Fibroblast of the aortic adventitia (primary cell): ENCODE measurements at places on chromosomes 16 and 17. TPM values are rescaled to one million over a fixed set of nuclear protein-coding genes. Genes with fewer than 3 reads are reported as not detected.

Gene KIAA0513
- total RNA-seq = 21.5 and 28.3 TPM in 2 replicates

Gene CES4A
- total RNA-seq = 2.2 and 4.7 TPM in 2 replicates

Gene PRSS27
- 0.65 and 1.3 TPM in 2 replicates for total RNA-seq

Gene LITAF
- total RNA-seq = 13.9 and 44.6 TPM in 2 replicates

Gene RAB34
- total RNA-seq = 154 and 412 TPM in 2 replicates

Gene SECTM1
- 9.8 and 34.2 TPM in 2 replicates for total RNA-seq
